Right renal cortex interstitium (tissue), 3 donors: ENCODE measurements at places on chromosomes 16 and 17.

DNA sequence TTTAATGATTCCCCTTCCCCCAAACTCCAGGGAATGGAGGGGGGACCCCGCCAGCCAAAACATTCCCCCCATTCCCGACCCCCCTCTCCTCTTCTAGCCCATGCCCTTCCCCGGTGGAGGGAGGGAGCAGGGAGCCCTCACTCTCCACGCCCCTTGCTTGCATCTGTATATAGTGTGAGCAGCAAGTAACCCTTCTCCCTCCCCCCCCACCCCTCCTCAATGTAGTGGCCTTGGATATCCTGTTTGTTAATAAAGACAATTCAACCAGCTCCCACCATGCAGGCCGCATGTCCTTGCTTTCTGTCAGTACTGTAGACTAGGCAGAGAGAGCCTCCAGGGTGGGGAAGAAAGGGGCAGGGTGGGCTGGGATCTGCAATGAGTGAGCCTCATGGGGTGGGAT lies 1.6 kb upstream of the C17orf107 start:
- no peak for DNase-seq

DNA sequence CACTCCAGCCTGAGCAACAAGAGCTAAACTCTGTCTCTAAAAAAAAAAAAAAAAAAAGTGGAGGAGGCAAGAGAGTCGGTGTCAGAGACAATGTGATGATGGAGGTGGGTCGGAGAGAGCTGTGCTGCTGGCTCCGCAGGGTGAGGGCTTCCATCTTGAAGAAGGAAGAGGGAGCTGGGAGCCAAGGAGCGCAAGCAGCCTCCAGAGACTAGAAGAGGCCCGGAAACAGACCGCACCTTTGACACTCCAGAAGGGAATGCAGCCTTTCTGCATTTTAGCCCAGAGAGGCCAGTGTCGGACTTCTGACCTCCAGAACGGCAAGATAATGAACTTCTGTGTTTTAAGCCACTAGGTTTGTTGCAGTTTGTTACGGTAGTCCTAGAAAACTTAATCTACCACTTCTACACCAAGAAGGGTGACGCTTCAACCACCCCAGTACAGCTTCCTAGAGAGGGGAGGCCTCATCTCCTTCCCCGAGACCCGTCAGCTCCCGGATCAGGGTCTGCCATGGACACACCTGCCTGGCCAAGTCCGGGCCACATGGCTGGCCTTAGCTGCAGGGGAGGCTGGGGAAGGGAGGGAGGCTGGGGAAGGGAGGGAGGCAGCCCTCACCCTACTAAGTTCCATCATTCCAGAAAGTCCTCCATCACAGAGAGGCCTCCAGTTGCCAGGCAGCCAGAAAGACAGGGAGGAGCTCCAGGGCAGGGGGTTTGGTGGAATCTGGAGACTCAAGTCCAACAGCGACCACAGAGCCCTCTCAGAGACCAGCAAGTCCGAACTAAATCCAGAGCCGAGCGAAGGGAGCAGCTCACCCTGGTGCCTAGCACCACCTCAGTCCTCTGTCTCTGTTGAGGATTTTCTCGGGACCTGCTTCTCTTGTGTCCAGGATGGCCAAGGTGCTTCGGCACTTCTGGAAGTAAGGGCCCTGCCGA lies 13.2 kb upstream of the RBFOX3 start:
- DNase-seq = no peak

DNA sequence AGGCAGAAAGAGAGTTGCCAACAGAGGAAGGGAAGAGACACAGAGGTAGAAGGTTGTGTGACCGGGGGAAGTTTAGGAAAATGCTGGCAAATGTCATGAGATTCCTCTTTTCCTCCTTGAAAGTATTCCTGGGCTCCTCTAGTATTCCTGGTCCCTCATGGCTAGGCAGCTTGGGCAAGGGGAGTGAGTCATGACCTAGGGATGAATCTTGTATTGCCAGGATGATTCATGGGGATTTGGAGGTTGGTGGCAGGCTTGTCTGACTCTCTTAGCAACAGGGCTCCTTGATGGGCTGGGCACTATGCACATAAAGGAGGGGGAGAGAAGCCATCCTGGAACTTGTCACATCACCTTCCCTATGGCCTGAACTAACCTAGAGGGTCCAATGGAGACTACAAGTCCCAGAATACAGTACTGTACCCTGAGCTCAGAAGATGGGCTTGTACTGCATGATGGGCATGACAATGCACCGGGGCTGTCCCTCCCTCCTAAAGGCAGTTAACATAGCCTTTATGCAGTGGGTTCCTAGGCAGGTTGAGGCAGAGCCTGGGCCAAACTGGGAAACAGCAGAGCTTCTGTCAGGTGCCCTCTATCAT lies 2.1 kb upstream of the SEZ6 start:
- DNase-seq = no peak

DNA sequence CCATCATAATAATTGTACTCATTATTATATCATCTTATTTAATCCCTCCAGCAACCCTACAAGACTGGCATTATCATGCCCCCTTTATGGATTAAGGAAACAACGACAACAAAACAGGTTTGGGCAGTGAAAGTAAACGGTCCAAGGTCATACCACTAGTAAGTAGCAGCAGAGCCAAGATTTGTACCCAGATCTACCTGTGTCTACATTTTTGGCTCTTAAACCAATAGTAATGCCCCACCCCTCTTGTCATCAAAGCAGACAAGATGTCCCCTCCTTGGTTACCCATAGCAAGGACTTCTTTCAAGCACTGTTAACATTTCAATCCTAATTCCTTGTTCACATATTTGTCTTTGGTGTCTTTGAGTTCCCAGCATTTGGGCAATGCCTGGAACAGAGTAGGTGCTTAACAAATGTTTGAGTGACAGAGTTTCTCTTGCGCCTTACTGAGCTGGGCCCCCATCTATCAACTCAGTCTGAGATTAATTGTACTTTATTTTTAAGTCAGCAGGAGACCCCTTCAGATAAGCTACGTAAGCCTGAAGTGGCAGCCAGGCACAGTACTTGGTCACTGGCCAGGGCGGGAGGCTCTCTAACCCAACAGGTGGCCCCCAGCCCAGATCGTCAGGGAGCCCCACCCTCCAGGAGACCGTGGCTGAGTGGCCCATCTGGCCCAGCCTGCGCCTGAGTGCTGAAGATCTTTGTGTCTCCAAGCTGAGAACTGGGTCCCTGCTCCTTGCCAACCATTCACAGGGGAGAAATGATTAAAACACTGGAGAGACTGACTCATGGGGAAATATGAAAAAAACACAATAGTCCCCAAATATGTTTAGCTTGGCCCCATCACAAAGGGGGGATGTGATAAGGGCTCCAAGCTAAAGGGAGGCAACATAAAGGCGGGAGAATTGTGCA lies 75.8 kb downstream of the AXIN2 start:
- DNase-seq = no peak

DNA sequence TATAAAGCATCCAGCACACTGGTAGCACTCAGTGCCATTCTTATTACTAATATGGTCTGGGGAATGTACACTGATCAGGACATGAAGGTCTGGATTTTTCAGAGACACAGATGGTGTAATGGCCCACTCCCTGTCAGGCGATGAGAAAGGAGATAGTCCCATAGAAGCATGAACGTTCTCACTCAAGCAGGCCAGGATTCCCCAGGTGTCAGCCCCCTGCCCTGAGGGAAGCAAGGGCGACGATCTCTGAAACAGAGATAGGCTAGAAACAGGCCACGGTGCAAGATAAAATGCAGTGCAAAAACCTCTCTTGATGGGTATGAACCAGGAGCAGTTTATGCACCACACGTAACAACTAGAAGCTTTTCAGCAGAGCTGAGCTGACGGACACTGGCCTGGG lies 10.6 kb downstream of the PRPSAP1 start:
- DNase-seq = no peak

GRCh38 chr16:19555938-19556771 lies 652 bp downstream of the VPS35L start:
- DNase-seq = peak; percentile 14

DNA sequence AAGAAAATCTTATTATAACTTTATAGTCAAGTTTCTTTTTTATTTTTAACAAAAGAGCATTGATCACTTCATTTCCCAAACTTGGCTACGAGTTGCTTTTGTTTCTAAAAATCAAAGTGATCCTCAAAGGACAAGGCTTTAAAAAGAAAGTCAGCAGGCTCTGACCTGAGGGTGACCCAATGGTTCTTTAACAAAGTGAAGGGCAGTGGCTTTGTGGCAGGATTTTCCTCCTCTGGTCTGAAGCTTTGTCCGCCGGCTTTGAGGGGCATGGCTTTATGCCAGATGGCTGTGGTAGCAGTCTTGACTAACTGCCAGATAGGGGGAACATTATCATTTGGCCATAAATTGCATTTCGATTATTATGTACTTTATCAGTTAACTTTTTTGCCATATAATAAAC lies 28.5 kb downstream of the IQCK start:
- DNase-seq = no peak

DNA sequence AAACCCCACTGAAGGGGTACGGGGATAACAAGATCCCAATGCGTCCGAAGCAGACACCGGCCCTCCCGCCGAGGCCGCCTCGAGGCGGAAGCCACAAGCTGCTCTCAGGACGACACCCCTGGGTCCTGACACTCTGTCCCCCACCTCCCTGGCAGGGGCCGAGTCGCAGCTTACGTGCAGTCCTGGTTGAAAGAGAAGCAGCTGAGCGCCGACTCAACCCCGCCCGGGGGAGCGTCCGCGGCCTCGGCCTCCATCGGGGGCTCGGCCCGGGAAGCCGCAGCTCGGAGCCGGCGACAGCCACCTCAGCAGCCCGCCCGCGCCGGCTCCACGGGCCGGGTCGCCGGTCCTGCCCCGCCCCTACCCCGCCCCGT lies at the start of gene WIPI1:
Gene WIPI1 (minus strand): TSS at position 329 of the 371 bp plus-strand sequence. CDS start 75 bp downstream, at position 254.
- DNase-seq = no peak

GRCh38 chr17:13256545-13256944 lies 238.7 kb upstream of the ELAC2 start:
- no peak for DNase-seq

GRCh38 chr17:4310354-4311060 lies 46.7 kb upstream of the ANKFY1 start:
- no peak for DNase-seq

GRCh38 chr16:46573008-46573833 lies 48.0 kb downstream of the SHCBP1 start:
- no peak for DNase-seq

DNA sequence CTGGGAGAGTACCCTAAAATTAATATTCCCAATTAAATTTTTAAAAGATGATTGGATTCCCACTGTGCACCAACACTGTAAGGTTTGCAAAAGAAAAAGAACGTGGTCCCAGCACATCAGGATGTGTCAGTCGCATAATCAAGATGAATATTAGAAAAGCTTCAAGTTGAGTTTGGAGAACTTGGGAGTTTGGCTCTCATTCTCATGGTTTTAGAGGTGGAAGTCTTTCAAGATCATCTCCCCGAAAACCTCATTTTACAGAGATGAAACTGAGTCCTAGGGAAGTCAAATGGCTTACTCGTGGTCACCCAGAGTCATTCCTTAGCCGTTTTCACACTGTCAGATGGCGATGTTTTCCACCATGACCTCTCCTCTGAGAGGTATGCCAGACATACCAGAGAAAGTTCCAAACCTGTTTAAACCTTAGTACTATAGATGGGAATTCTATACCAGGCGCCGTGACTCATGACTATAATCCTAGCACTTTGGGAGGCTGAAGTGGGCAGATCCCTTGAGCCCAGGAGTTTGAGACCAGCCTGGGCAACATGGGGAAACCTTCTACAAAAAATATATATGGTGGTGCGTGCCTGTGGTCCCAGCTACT lies 1.2 kb downstream of the SEC14L1 start:
- no peak for DNase-seq

DNA sequence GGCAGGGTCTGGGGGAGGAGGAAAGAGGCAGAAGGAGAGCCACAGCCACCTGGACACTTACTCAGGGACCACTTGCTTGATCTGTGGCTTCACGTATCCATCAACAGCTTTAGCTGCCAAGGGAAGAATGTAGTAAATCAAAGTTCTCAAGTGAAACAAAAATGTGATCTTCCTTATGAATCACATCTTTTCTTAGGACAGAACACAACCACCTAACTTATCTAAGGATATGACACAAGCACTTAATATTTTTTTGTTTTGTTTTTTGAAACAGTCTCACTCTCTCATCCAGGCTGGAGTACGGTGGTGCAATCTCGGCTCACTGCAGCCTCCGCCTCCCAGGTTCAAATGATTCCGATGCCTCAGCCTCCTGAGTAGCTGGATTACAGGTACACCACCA lies 8.4 kb upstream of the GHDC start:
- DNase-seq = no peak

GRCh38 chr17:5798094-5798493 lies 213.8 kb upstream of the NLRP1 start:
- DNase-seq = no peak

DNA sequence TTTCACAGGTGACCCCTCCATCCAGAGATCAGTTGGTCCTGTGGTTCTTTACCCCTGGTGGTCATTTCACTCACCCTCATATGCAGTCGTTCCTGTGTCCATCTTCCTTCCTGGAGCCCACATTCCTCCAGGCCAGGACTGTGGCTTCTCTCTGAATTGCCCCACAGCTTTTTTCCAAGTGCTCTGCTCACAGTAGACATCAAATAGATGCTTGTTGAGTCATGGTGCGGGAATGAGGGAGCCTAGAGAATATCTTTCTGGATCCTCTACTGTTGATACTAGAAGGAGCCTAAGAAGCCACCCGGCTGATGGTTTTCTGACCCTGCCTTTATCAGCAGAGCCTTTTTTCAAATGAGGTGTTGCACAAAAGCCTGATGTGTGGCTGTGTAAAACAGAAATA lies 10.4 kb downstream of the USB1 start:
- no peak for DNase-seq

DNA sequence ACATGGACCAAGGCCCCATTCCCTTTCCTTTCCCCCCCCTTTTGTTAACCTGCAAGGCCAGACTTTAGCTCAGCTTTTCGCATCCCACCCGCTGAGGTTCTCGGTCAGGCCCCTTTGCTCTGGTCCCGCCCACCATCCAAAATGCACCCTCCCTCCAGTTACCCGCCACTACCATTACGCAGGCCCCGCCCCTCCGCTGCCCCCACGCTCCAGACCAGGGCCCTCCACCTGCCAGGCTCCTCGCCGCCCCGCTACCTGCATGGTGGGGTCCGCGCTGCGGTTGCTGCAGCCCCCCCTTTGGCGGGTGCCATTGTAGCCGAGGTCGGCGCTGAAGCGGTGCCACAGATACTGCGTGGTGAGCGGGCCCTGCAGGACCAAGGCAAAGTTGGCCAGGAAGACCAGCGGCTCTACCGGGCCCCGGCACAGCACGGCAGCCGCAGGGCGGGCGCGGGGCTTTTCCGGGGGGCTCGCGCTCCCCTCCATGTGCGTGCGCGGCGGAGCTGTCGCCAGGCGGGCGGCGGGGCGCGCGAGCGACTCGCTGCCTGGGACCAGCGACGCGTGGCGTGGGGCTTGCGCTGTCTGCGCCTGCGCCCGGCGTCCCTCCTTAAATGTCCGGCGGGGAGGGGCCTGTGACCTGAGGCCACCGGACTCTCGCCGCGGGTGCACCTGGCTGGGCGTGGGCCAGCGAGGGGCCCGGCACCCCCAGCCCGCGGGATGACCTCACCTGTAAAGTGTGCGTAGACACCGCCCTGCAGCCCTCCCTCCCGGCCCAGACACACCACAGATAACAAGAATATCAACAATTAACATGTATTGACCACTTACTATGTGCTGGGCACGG lies at the start of gene SLC46A1:
Gene SLC46A1 (minus strand): TSS at position 581 of the 841 bp plus-strand sequence. CDS start 98 bp downstream, at position 483.
- DNase-seq = no peak

DNA sequence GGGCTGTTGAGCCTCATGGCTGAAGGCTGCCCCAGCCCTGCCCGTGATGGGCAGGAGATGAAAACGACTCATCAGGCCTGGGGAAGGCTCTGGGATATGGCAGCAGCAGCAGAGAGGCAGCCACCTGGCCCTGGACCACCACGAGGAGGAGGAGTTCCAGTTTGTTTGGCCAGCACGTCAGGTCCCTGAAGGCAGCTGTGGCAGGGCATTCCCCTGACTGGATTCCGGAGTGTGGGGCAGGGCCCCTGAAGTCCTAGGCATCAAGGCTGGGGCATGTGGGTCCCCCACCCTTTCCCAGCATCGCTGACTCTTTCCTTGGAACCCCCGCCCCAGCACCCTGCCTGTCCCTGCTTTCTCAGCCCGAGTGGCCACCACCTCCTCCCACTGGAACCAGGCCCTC lies 197.4 kb downstream of the ZNF423 start:
- DNase-seq = no peak
